ENCODE measurements at places on chromosomes 16 and 17.

GRCh38 chr17:9520649-9521048 lies 55.0 kb downstream of the STX8 start:
- no peak for DNase-seq

GRCh38 chr16:72859581-72859980 lies 188.3 kb downstream of the ZFHX3 start:
- no peak for DNase-seq

DNA sequence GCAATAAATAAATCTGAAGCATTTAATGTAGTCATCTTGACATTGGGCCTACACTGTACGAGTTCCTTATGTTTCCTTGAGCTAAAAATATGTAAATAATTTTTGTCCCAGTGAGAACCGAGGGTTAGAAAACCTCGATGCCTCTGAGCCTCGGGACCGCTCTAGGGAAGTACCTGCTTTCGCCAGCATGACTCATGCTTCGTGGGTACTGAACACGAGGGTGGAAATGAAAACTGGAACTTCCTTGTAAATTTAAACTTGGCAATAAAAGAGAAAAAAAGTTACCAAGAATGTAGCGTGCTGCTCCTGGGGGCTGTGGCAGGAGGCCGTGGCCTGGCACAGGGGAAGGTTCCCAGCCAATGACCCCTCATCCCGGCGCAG lies 74.1 kb downstream of the SOCS1 start:
- DNase-seq, result no peak

DNA sequence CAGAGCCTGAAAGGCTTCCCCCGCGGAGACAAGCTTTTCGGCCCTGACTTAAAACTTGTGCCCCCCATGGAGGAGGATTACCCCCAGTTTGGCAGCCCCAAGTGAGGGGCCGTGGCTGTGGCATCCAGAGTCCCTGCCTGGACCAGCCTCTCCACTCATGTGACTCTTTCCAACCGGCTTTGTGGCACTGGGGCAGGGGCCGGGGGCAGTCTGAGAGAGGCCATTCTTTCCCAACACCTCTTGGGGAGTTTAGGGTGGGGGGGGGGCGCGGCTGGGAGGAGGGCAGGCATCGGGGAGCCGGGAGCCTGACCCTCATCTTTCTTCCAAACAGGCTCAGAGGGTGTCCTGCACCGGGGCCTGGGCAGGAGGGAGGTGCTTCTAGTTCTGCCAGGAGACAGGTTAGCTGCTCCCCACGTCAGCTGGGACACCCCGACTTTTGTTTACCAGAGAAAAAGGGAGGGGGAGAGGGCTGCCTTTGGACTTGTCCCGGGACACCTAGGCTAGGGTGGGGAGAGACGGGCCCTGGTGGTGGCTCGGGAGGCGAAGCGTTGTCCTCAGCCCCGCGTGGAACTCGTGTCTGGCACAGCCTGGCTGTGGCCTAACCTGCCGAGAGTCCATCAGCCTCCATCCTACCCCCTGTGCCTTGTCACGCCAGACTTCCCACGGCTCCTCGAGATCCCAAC lies 7.3 kb upstream of the SERPINF1 start:
- no peak for DNase-seq
